ENCODE measurements at places on chromosomes 12 and 14.

- no peak for DNase-seq
These were observed 46.9 kb downstream of the GPR68 start for GRCh38 chr14:91197631-91198030.

GRCh38 chr12:55629058-55629841 is 7.4 kb upstream of the OR10P1 start:
- peak; percentile 4 for DNase-seq

DNA sequence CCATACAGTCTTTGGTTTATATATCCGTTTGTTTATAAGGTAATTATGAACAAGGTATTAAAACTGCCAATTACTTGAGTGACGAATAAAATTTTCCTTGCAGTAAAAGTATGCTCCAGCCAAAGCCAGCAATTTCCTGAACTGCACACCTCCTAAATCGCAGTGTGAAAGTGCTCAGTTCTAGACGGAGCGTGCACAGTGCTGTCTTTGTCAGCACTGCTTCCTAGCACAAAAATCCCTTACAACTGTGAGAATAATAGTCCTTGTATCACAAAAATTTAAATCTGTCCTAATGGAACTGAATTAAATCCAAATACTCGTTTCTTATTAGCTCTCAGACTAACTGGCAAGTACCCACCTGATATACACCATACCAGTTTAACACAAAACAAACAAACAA is 26.3 kb downstream of the LRIG3 start:
- DNase-seq, result no peak

GRCh38 chr12:103696101-103696500 is 109.0 kb downstream of the STAB2 start:
- no peak for DNase-seq

GRCh38 chr12:63224396-63224795 is 73.4 kb upstream of the AVPR1A start:
- no peak for DNase-seq

Measured in kidney capillary endothelial cell (primary cell).